ENCODE measurements at places on chromosomes 4 and X.

GRCh38 chr4:186878203-186878776, 154.6 kb upstream of the FAT1 start:
- DNase-seq: no peak

- DNase-seq: no peak
These were observed 68.4 kb downstream of the ARHGEF38 start for GRCh38 chr4:105620640-105621323.

DNA sequence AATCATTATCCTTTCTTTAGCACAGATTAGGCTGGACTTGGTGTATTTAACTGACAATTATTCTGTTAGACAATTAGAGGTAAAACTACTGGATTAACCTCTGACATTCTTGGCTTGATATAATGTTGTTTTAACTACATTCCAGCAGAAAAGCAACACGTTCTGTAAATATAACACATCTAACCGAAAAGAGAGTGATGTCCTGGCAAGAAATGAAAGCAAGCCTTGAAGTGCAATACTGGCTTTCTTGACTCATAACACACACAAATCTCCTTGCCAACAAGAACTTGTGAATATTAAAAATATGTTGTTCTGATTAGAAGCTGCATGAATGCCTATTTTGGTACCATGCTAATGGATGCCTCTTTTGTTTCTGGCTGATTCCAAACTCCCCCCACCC, 76.4 kb downstream of the EFHC2 start:
- no peak for DNase-seq

DNA sequence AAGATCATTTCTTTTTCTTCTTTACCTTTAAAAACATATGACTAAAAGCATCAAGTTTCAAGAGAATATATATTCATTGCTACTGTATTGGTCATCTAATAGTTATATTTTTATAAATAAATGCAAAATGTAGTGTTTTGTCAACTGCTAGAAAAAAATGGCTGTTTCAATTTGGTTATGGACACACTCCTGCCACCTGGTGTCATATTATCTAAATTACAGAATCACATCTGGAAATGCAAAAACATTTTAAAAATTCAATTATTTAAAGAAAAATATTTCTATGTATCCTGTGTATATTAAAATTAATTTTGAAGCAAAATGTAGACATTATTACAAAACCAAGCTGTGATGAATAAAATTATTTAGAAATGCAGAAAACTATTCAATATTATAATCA, 329.4 kb upstream of the PCDH18 start:
- DNase-seq: peak; percentile 11

GRCh38 chr4:122003335-122003734, 51.5 kb upstream of the TRPC3 start:
- peak; percentile 50 for DNase-seq

- no peak for DNase-seq
These were observed 31.9 kb downstream of the APLN start for GRCh38 chrX:129622757-129623301.

- DNase-seq: no peak
These were observed 139.6 kb downstream of the AASDH start for GRCh38 chr4:56247646-56248045.

DNA sequence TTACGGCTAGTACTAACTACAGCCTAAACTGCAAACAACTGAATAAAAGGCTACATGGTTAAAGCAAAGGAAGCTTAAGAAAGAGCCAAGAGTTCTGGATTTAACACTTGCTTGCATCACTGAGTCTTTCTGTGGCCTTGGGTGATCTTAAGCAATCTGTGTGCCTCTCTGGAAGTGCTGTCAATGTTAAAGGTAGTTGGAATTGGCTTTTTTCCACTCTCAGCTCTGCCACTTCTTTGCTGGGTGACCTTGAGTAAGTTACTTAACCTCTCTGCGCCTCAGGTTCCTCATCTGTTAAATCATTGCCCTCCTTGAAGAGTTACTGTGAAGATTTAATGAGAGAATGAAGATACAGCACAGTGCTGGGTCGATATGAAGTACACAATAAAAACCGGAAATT, 15.7 kb downstream of the SLC2A9 start:
- DNase-seq: no peak

- DNase-seq: no peak
These were observed 148.7 kb upstream of the NAP1L5 start for GRCh38 chr4:88846206-88846790.

DNA sequence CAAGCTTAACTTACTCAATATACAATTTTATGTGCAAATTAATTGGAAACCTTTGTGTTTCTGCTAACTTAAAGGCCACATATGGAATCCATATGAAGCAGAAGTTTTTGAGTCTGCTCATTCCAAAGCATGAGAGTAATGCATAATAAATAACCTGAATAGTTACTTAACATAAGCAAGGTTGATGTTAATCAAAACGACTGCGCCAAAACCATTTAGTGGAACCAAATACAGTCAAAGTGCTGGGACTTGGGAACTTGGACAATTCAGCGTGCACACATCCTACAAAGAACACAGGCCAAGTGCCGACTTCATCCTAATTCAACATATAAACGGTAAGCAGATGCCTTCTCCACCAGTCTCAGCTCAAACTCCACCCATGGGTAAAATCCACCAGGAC, 17.0 kb downstream of the TSPAN5 start:
- DNase-seq: no peak

DNA sequence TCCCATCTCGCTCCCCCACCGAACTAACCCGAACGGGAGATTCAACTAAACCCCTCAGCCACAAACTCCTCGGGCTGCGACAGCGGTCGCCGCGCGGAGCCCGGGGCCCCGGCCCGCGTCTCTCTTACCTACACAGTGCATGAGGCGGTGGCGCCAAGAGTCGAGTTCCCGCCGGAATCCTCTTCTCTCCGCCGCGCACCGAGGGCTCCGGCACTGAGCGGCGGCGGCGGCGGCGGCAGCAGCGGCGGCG, 160 bp downstream of the LCORL start:
- peak; percentile 24 for DNase-seq

- no peak for DNase-seq
These were observed 219.1 kb upstream of the AMOT start for GRCh38 chrX:113059714-113060113.

DNA sequence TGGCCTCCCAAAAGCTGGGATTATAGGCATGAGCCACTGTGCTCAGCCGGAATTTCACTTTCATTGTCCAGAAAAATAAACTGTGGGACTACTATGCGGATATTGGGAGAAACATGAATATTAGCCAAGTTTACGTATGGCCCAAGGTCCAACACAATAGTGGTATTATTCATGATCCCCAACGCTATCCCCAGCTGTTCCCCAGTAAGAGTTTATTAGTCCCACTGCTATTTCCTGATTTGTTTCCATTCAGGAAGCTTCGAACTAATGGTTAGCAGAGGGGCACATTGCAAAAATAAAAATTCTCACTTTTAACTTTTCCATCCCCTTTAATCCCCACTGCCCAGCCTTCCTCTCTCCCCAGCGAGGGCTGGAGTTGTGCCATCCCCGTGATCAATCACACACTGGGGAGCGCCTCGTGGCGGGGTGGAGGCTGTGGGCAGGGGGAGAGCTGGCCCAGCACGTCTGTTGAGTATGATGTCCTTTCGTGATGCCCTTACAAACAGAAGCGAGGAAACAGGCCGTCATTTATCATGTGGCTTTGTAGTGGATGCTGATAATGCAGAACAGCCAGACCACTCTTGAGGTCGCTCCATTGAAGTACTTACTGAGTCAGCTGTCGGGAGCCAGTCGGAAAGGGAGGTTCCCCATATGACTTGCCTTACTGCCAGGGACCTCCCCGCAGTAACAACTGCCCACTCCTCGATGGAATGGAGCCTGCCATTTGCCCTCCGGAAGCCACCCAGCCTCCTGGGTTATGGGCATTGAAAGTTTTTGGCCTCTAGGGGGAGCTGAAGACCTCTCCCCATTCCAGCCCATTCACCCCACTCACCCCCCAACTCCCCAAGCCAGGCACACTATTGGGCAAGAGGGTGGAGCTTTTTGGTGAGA, 117.0 kb downstream of the KDR start:
- no peak for DNase-seq

DNA sequence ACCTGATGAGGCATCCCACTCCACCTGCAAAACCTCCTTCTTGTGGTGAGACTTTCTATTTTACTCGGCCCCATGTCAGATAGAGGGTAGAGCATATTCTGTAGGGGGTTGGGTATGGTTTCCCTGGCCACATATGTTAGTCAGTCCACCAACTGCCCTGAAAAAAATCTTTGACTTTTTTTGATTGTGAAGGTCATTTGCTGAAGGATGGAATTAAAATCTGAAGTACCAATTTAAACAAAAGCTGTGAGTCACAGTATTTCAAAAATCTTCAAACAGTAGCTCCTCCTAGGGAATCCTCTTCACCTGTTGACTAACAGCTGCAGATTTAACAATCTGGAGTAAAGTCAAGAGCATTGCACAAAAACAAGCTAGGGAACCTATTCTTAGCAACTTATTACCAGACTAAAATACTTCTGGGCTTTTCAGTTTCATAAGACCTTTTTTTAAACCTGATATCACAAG, 8.0 kb upstream of the CCDC110 start:
- no peak for DNase-seq

DNA sequence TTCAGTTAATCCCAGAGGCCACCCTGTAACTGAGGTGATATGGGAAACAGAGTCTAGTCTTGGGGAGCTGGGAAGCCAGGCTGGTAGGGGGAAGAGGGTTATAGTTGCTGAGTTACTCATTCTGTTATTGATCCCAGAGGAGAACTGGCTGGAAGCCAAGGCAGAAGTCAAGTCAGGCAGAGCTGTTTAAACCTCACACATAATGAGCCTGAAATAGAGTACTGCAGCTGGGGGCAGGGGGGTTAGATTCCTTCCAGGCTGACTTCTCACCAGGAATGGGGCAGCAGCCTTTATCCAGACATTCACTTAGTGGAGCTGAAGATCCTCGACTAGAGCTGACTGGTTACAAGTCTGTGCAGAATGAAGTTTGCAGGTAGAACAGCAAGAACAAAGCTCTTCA, 144.9 kb downstream of the C4orf33 start:
- DNase-seq: no peak

DNA sequence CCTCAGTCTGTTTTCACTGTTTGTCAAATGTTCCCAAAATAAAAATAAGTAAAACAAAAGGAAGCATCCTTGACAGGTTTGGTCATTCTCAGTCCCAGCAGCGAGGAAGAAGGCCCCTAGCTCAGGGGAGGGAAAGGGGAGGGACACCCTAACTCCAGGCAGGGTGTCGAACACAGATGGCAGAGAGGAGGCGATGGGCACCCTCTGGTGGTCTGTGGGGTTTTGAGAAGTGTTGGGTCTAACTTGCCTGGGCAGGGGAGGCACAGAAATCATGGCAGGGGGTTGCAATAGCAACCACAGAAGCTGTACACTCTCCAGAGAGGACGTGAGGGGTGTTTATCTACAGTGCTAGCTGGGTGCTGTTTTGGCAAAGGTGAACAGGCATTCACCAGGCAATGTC, 229.8 kb upstream of the SFRP2 start:
- no peak for DNase-seq

DNA sequence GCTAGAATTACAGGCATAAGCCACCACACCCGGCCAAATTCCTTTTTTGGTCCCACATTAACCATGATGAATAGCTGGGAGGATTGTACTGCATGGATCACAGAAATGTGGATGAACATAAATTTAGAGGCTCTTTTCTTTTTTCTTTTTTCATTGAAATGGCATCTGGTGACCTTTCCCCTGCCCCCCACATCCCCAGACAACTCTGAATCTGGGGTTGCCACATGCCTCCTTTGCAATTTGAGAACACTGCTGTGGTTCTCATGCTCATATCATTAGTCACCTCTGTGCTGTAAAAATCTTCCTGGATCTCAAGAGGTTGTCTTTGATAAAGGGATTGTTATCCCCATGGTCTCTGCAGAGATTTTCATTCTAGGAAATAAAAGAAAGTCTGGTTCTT, 22.8 kb upstream of the FMR1NB start:
- no peak for DNase-seq

DNA sequence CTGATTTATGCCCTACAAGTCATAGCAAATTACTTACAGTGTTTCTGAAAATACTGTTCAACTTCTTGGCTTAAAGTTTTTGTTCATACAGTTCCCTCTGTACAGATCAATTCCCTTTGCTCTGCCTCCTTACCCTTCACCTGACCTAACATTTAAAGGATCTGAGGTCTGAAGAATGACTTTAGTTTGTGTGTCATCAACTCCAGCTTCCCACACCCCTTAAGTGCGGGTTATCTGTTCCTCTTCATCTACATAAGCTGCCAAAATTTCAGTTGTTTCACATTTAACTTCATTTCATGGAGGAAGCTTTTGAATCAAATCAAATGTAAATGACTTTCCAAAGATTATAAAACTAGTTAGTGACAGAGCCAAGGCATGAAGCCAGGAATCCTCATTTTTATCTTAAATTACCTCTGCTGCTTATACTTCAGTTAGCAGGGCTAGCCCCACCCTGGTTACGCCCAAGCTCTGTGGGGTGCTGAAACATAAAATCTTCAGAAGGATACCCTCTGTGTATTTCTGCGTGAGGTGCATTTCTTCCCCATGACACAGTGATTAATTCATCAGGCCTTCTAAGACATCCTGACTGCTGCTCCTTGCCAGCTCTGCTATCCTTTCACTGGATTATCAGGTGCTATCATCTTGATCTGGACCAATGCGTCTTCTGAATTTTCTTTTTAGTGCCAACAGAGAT, 16.5 kb downstream of the CXCL1 start:
- no peak for DNase-seq

- no peak for DNase-seq
These were observed 38.9 kb downstream of the ATP8A1 start for GRCh38 chr4:42618023-42618422.

GRCh38 chrX:76428243-76429130, 977 bp downstream of the MAGEE1 start:
- no peak for DNase-seq

GRCh38 chr4:187451776-187452175, 543.8 kb upstream of the ZFP42 start:
- DNase-seq: no peak

- DNase-seq: no peak
These were observed 37.9 kb upstream of the SEC24B start for GRCh38 chr4:109395694-109396093.

GRCh38 chrX:47746446-47746845, 87.5 kb upstream of the UXT start:
- no peak for DNase-seq

- no peak for DNase-seq
These were observed 67.3 kb upstream of the LHFPL1 start for GRCh38 chrX:112746812-112747595.

DNA sequence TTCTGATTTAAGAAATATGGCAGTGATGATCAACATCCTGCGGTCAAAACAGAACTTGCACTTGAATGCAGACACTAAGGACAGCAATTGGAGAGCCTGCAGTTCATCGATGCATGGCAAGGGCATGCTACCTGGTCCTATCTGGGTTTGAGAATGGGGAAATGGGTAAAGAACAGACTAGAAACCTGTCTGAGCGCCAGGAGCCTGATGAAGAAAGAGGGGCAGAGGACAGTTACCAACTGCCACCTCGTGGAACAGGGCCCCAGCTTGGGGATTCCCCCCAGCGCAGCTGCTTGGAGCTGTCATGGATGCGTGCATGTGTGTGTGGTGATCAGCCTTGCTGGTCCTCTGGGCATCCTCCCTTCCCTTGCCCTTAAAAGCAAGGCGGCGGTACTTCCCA, 30.2 kb upstream of the NKRF start:
- no peak for DNase-seq

- no peak for DNase-seq
These were observed 1.1 kb upstream of the CD38 start for GRCh38 chr4:15776871-15777648.
